Activated CD8-positive, alpha-beta memory T cell treated with anti-CD3 and anti-CD28 coated beads for 1 hour (primary cell): ENCODE measurements at places on chromosomes 12 and 14.

GRCh38 chr14:55715889-55716288, 135.9 kb downstream of the KTN1 start:
- DNase-seq: no peak

GRCh38 chr12:88595697-88596096, 15.4 kb upstream of the KITLG start:
- DNase-seq: no peak

DNA sequence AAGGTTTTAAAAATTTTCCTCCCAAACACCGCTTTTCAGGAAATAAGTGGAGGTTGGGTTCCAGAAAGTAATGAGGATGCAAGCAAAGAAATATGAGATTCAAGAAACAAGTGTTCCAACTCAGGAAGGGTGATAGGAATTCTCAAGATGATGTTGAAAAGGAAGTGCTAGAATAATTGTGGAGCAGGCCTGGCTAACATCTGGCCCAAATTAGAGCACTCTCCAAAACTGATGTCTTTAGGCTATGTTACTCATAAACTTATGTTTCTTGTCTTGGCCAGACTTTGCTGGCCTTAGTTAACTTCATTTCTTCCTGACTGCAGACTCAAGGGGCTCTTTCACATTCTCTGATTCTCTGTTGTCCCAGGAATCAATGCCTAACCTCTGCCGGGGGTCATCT, 116.3 kb downstream of the TMTC3 start:
- no peak for DNase-seq

DNA sequence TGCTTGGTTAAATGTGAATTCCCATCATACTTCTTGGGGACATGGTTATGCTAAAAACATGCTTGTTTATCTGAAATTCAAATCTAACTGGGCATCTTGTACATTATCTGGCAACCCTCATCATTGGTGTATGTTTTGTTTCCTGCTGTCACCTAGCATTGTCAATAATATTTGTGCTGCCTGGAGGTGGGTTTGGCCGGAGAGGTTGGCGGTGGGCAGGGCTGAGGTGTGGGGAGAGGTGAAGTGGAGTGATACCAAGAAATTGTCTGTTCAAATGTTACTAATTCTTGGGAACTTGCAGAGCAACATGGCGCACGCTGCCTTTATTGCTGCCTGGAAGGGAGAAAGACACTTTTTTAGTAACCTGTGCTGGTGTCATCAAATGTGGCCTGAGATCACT, 280.5 kb downstream of the VRK1 start:
- no peak for DNase-seq

- no peak for DNase-seq
Observed at GRCh38 chr12:78611504-78611903, 253.1 kb upstream of the SYT1 start.

DNA sequence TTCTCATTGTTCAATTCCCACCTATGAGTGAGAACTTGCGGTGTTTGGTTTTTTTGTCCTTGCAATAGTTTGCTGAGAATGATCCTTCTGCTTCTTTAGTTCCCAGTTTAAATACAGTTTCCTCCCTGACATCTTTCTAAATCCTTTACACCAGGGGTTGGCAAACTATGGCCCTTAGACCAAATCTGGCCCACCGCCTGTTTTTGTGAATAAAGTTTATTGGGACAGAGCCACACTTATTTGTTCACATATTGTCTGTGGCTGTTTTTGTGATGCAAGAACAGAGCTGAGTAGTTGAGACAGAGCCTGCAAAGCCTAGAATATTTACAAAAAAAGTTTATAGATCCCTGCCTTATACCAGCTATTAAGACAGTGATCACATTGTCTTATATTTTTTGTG, 53.7 kb downstream of the SERPINA10 start:
- no peak for DNase-seq

DNA sequence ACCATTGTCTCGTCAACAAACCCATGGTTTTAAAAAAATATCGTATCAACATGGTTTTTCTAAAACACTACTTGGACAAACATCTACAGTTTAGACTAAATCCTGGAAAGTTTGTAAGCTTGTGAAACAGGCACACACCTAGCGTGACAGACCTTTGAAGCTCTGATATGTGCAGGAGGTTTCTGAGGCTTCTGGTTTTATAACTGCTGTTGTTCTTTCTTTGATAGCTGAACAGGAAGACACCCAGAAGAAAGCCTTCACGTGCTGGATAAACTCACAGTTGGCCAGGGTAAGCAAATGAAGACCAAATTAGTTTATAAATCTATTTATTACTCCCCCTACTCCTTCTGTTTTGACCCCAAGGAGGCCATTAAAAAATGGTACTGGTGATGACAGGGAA, 87.6 kb downstream of the SYNE2 start:
- no peak for DNase-seq

DNA sequence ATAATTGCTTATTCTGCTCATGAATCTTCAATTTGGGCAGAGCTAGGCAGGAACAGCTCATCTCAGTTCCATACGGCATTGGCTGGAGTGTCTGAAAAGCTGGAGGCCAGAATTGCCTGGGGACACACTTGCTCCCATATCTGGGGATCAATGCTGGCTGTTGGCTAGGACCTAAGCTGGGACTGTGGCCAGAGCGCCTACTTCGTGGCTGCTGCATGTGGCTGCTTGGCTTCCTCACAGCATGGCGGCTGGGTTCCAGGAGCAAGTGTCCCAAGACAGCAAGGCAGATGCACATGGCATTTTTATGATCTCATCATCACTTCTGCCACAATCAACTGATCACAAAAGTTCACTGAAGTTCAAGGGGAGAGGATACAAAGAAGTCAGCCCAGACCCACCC, 200.2 kb downstream of the TTC8 start:
- DNase-seq: no peak

- DNase-seq: peak; percentile 51
Observed at GRCh38 chr12:6606331-6607131, 648 bp downstream of the CHD4 start.

DNA sequence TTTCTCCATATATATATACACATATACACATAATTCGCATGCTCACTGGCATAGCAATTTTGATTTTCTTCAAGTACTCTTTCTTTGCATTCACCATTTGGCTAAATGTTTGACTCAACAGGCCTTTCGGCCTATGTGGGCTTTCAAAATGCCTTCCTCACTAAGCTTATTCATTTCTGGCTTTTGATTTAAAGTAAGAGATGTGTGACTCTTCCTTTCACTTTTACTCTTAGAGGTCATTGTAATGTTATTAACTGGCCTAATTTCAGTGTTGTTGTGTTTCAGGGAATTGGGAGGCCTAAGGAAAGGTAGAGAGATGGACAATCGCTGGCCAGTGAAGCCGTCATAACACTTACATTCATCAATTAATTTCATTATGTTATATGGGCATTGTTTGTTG, 14.5 kb upstream of the KLRD1 start:
- DNase-seq: no peak

DNA sequence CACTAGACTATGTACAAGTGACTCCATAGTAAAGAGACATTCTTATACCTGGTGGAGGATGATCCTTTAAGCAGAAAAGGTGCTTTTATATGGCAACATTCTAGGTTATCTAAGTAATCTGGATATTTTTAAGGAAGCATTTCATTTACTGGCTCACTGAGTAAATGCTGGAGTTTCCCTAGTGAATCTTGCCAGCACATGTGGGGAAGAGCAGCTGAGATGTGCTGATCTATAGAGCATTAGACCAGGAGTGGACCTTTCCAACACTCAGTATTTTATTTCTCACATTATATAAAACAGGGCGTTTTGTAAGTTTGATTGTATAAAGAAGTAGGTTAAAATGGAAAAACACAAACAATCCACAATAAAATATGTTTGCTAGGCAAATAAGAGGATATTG, 478.5 kb downstream of the ATP23 start:
- DNase-seq: no peak

DNA sequence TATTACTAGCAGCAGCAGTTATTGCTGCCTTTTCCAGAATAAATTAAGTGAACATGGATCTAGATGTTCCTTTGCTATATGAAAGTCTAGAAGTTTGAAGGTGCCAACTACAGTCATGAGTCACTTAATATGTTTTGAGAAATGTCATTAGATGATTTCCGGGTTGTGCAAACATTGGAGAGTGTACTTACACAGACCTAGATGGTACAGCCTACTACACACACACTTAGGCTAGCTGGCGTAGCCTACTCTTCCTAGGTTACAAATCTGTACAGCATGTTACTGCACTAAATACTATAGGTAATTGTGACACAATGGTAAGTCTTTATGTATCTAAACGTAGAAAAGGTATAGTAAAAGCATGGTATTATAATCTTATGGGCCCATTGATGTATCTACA, 368.1 kb downstream of the PDZRN4 start:
- no peak for DNase-seq

- DNase-seq: no peak
Observed at GRCh38 chr14:47044841-47045240, 393.3 kb upstream of the RPL10L start.

DNA sequence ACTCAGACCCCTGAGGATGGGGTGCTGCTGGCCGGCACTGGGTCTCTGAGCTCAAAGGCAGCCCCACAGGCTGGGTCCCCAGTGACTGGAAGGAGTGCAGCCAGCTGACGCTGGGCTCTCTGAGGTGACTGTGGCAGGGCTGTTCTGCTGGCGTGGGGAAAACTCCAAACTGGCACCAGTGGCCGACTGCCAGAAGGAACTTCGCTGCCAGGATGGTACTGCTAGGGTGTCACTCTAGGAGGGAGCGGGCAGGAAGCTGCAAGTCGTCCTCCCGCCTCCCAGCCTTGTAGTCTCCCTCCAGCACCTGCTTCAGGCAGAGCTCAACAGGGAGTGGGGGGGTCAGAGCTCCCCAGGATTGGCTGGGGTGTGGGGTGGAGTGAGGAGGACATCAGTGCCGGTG, 41.3 kb downstream of the CDC42BPB start:
- no peak for DNase-seq

DNA sequence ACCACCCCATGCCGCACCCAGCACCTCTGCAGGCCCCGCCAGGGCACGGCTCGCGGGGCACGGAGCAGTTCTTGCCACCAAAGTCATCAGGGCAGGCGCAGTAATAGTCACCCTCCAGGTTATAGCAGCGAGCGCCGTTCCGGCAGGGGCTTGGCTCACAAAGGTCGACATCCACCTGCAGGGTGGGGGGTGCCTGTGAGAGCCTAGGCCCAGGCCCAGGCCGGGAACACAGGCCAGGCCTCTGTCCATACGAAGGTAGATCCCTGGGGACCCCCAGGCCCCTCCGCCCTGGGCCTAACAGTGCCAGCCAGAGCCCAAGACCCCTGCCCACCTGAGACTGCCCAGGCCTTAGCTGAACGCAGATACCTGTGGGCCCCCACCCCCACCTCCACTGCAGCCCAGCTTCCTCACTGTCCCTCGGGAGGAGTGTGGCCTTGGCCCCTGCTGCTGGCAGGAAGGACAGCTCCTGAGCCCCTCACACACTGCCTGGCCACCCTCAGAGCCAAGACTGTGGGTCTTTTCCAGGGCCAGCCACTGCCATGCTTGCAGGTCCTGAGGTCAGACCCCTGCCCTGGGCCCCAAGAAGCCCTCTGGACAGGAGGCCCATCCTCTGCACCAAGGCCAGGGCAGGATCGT, 19.3 kb downstream of the JAG2 start:
- no peak for DNase-seq

DNA sequence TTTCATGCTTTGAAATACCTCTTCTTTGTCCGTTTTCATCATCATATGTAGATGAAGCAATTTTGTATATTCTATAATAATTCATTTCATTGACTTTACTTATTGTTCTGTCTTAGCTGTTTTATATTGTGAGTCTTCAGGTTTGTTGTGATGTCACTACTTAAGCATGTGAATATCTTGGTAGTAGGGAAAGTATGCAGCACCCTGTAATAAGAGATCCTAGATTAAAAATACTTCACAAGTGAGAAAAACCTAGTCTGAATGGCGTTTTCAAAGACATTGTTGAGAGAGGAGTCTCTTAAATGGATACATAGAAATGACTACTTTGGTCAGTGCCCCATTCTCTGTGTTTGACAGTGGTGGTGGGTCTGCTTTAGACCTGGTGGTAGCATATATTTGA, 61.4 kb downstream of the SLC16A7 start:
- DNase-seq: no peak

GRCh38 chr12:19938031-19938430, 430.3 kb upstream of the PDE3A start:
- no peak for DNase-seq

DNA sequence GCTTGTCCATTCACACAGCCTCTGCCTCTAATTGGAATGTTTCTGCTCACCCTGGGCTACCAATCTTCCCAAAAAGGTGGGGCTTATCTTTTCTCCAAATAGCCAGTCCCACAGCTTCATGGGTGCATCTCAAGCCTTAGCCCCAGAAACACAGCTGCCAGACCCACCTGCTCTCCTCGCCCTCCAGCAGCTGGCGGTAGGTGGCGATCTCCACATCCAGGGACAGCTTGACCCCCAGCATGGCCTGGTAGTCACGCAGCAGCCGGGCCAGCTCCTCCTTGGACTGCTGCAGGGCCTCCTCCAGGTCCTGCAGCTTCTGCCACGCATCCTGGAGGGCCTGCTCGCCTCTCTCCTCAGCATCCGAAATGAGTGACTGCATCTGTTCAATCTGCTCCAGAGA, 11.1 kb downstream of the KRT77 start:
- no peak for DNase-seq
